ENCODE measurements at places on chromosomes 11 and 22.
A peak's percentile ranks its signal among the peaks of the same experiment; 100 is the strongest.

GRCh38 chr11:41190437-41191082 is 268.9 kb downstream of the LRRC4C start:
- no peak for DNase-seq

GRCh38 chr11:60396382-60396781 is at the start of gene MS4A14:
Gene MS4A14 (plus strand): TSS chr11:60396459. CDS start chr11:60396579, 120 bp downstream.
- no peak for DNase-seq

DNA sequence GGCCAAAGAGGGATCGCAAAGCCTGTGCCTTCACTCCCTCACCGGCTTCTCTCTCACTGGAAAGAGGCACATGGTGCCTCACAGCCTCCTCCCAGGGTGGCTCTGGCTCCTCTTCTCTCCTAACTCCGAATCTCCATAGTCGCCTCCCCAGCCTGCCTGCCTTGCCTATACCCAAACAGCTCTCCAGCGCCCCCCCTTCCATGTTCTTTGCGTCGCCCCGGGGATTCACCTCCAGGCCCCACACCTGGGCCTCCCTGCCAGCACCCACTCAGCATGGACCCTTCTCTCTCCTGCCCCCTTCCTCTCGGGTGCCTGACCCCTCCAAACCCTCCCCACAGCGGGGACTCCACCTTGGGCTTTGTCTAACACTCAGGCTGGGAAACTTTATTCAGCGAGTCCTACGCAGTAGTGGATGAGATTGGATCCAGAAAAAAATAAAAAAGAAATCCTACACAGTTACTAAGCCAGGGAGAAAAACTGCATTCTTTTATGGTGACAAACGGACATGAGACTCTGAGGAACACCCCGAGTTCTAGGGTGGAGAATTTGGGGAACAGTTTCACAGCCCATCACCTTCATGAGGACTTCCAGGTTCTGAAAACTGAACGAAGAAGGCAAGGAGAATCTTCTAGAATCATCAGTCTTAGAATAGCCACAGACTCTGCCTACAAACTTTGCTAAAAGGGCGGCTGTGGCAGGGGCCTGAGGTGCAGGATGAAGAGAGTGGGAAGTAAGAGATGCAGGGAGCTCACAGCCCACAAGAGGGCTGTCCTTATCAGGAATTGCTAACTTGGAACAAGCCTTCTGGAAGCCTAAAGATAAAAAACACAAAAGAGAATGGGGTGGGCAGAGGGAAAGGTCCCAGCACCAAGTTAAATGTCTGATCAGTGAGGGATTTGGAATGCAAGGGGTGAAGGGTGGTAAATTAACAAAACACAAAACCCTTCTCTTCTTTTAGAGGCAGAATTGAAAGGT is 5.3 kb downstream of the PPM1F start:
- no peak for DNase-seq

DNA sequence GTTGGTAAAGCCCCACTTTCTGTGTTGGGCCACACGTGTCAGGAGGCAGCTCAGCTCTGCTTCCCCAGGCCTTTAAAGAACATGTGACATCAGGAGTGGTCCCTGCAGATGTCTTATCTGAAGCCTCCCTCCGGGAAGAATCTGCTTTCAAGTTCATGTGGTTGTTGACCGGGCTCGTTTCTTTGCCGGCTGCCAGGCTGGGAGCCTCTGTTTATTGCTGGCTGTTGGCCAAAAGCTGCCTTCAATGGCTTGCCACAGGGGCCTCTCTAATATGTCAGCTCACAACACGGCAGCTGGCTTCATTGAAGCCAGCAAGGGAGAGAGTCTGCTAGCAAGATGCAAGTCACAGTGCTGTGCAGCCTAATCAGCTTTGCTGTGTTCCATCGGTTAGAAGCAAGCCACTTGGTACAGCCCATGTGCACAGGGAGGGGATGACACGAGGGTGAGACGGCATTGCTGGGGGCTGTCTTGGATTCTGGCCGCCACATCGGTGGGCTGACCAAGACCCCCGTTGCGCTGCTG is 14.6 kb downstream of the MRGPRF start:
- DNase-seq: no peak

- no peak for DNase-seq
Measured at GRCh38 chr11:93869830-93870229, 19.4 kb upstream of the VSTM5 start.

GRCh38 chr22:34297536-34298120 is 377.4 kb upstream of the LARGE1 start:
- DNase-seq: no peak

GRCh38 chr11:123261345-123262106 is 66.5 kb upstream of the CLMP start:
- DNase-seq: peak; percentile 84

DNA sequence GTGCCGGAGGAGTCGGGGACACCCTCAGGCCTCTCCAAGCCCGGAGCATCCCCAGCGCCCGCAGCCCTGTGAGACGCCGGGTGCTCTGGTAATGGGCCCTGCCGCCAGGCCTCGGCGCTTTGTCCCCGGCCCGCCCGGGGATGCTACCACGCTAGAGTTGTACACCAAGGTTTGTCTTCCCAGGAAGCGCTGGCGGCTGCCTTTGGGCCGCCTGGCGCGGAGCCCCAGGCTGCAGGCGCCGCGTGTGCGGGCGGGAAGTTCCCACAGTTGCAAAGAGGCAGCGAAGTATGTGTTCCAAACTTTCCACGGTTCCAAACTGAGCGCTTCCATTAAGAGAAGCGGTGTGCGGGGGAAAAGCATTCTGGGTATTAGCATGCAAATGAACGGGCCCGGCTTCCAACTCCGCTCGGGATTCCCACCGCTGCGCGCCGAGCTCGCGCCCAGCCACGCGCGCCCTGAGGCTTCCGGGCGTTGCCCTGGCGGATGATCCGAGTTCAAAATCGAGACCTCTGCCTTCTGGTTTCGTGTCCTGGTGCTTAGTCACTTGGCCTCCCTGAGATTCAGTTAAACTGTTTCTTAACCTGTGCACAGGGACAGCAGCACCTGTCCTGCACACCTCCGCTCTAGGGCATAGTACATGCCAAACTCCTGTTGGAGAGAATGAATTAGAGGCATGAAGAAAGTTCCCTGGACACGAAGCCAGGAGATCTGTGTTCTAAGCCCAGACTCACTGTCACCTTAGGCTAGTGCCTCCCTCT is 1.3 kb upstream of the PATZ1 start:
- DNase-seq: no peak

Data from NT2/D1 (cell line).